ENCODE measurements at places on chromosomes 3 and 15.

GRCh38 chr3:52483081-52483480 is 12.1 kb upstream of the STAB1 start:
- no peak for DNase-seq

GRCh38 chr15:70319466-70319865 is 221.7 kb upstream of the TLE3 start:
- DNase-seq = peak; percentile 51

GRCh38 chr15:40459391-40460015 is 11.3 kb upstream of the CHST14 start:
- DNase-seq = no peak

DNA sequence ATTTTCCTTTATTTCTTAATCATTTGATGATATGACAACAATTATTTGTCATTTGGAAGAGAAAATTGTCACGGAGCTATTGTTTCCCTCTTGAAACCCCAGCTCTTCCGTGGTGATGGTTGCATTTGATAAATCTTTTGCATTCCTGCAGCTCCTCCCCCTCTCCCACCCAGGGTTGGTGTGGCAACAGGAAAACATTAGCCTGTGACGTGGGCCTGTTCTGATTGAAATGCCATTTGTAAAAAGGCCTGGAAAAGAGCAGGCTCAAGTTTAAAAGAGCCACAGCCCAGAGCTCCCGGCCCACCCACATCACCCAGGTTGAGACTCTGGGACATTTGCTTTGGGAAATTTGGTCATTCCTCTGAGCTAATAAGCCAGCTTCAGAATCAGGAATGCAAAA is 282.5 kb downstream of the RPLP1 start:
- DNase-seq = no peak

DNA sequence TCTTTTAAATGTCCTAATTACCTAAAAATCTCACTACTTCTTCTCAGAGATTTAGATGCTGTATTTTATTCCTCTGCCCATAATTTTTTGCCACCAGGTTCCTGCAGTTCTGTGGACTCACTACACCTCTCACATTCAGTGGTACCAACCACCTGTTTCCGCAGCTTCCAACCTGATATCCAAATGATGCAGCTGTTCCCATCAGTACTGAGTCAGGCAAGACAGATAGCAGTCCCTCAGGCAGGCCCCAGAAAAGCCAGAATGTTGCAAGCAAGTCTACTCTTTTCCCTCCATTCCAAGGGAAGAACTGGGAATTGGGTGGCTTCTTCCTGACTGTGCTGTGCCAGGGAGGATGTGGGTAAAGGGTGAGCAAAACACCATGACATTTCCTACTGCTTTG is 39.0 kb downstream of the MNS1 start:
- DNase-seq = no peak

GRCh38 chr3:112519424-112520001 is 20.2 kb upstream of the BTLA start:
- DNase-seq = peak; percentile 81

DNA sequence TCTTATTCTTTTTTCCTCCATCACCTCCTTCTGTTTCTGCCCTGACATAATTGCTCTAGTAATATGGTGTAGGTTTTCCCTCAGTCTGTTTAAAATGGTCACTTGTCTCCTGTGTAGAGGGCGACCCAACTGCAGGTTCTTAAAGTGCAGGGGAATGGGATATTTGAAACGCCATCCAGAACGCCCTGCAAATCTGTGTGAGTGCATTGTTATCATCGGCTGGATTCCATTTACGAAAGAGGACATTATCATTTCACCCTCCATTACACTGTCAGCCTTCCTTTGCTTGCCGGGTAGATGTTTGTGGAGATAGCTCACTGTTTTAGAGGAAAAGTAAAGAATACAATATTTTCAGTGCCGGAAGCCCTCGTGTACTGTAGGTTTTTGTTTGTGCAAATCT is 354.0 kb downstream of the LRTM1 start:
- no peak for DNase-seq

GRCh38 chr15:79093352-79093935 is 2.9 kb upstream of the RASGRF1 start:
- no peak for DNase-seq
